ENCODE measurements at places on chromosomes 1 and 21.

- DNase-seq, result peak; percentile 16
Measured at GRCh38 chr1:23168079-23168444, 594 bp downstream of the LUZP1 start.

DNA sequence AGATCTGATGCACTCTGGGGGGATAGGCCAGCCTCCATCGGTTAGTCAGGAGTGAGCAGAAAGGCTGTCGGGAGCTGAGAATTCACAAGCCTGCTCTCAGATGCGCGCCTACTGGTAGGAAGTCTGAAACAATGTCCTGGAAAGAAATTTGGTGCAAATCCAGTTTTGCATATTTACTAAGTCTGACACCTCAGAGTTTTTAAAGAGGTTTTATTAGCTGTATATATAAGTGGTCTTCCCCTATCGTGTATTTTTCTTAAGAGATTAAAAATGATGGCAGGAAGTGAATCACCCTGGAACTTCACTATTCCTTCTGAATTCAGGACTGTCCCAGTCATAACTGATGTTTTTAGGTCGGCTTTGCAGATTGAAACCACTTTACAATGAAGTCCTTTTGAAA is 99.8 kb upstream of the C1orf105 start:
- no peak for DNase-seq

DNA sequence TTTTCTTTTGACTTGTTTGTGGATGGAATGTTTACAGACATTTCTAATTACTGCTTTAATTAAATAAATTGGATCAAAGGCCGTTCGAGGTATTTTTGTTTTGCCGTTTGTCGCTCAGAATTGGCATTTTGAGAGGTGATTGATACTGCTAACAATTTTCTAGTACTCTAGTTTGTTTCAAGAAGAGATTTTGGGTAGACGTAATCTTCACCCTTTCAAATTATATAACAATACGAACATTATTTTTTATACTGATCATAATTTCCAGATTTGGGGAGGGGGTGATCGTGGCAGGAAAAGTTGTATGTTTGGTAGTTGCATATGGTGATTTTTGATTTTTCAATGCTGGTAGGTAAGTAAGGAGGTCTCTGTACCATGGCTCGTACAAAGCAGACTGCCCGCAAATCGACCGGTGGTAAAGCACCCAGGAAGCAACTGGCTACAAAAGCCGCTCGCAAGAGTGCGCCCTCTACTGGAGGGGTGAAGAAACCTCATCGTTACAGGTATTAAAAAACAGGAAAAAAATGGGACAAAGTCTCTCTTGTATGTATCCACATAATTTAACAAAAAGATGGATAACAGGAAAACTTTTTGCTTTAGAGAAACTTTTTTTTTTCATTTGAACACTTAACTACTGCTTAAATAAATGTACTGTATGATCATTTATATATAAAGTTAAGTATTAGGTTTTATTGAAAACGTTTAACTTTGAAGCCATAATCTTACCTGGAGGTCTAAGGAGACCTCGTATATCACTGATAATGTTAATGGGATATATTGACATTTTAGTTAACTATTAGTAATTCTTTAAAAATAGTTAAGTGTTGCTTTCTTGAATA is 1.7 kb downstream of the H3-3A start:
- no peak for DNase-seq

DNA sequence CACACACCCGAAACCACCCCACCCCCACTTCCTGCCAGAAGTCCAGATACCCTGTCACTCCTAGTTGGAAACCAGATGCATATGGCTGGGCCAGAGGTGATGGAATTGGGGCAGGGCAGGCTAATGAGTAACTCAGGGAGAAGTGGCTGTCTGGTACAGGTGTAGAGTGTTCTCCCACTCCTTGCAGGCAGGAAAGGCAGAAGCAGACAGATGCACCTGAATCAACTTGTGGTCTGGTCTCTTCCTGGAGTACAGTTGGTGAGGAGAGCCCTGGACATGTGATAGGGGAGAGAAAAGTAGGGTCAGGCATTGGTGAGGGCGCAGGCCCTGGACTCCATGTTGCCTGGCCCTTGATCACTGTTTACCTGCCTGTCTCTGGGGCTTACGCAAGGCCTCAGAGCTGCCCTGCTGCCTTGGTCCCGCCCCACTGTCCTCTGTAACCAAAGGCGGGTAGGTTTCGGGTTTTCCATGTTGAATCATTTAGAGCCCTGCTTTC is 2.5 kb downstream of the CGN start:
- no peak for DNase-seq

- no peak for DNase-seq
Measured at GRCh38 chr1:1806890-1807289, 28.6 kb upstream of the NADK start.

DNA sequence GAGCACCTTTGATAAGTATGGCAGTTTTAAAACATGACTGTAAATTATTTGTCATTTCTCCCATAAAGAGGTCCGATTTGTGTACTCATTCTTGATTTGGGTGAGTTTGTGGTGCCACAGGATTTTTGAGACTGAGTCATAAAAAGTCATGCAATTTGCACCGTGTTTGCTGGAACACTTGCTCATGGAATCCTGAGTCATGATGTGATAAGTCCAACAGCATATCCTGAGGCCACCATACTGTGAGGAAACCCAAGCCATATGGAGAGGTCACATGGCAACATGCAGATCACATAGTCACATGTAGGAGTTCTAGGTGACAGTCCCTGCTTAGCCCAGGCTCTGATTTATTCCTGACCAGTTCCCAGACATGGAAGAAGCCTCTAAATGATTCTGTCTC is 40.8 kb upstream of the PRRX1 start:
- DNase-seq, result no peak

DNA sequence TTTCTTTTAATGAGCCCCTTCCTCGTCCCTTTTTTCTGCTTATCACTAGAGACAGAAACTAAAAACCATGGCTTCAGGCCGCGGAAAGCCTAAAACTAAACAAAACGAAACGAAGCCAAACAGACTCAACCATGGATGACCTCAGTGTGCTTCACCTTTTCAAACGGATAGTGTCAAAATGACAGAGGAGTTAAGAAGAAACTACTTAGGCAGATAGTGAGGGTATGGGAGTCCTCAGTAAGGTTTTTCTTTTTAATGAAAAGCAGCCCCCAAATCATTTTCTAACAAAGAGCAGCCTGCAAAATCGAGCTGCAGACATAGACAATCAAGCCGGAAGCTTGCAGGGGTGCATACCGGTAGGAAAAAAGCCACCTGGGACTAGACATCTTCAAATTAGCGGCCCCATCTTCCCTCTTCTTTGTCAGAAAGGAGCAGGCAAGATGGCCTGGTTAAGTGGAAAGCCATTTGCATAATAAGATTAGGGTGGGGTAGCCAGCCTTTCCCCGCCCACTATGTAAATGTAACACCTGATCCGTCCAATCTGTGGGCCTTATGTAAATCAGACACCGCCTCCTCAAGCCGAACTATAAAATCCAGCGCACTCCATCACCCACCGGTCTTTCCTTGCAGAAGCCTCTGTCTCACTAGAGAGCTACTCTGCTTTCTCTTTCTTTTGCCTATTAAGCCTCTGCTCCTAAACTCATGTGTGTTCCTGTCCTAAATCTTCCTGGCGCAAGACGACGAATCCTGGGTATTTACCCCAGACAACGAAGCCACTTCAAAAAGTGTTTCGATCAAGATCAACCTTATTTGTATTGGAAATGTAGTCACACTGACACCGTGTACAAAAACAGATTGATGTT is 6.2 kb upstream of the ERO1B start:
- DNase-seq, result no peak

DNA sequence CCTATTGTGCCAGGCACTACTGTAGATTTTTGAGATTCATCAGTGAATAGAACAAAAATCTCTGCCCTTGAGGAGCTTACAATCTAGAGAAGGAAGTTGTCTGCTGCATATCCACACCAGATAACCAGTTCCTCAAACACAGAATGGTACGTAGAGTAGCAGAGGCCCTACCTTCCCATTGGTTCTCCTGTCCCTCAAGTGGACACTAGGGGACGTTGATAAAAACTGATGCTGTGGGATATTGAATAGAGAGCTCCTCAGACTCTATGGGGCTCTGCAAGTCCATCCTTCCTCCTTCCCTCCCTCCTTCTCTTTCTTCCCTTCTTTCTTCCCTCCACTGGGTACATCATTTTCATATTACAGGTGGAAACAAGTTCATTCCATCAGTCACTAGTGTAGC is 371.3 kb downstream of the PBX1 start:
- no peak for DNase-seq

- no peak for DNase-seq
Measured at GRCh38 chr1:231629132-231629531, 2.5 kb downstream of the DISC1 start.

GRCh38 chr21:40461008-40461407 is 385.9 kb downstream of the DSCAM start:
- no peak for DNase-seq

DNA sequence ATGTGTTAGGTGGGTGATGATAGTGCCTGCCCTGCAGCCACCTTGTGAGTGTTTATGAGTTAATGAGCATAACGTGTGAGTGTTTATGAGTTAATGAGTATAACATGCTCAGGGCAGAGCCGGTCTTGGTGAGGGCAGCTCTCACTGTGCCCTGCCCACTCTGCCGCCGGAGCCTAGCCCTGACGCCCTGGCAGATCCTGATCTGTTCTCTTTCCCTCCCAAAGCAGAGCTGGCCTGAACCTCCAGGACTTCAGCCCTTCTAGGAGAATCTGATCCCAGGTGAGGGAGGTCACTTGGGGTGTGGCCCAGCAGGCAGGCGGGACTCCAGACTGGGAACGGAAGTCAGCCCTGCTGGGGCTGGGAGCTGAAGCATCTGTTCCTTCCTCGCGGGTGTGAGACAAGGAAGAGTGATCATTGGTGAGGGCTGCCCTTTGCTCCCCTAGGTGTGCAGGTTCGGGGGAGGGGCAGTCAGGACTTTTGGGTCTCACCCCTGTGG is 5.7 kb downstream of the FBLIM1 start:
- DNase-seq, result no peak

- no peak for DNase-seq
Measured at GRCh38 chr1:160460214-160460642, 59.9 kb downstream of the VANGL2 start.

DNA sequence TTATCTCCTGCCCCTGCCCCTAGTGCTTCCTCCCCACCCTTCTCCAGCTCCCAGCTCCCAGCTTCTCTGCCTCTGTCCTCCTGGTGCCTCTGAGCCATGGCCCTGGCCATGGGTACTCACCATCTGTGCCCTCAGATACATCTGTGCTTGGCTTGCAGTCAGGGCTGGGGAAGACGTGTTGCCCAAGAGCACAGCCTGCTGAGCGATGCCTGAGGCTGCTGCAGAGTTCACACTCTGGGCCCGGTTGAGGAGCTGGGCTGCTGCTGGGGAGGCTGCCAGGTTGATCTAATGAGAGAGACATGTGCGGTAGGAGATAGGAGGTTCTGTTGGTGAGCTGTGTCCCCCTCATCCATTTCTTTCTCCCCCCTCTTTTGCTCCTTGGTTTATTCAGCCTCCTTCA is 49.4 kb upstream of the A3GALT2 start:
- no peak for DNase-seq

- DNase-seq, result no peak
Measured at GRCh38 chr1:101026430-101026788, 825 bp upstream of the DPH5 start.

GRCh38 chr1:31396633-31397351 is 16.2 kb upstream of the SERINC2 start:
- DNase-seq, result no peak

- no peak for DNase-seq
Measured at GRCh38 chr1:99397029-99397428, 132.7 kb downstream of the PLPPR4 start.

DNA sequence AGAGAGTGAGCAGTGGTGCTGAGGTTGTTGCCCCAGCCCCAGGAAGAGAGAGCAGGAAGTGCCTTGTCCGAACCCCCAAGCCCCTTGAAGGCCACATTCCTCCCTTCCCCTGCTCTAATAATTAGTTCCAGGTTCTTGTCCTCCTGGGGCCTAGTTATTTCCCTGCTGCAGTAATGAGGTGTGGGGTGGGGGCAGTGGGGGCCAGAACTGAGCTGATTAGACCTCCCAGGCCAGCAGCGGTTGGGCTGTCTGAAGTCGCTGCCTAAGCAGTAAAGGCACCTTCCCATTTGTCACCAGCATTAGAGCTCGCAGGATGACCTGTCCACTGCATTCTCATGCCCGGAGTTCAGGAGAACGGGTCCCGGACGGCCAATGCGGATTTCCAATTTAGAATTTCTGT is 186.5 kb upstream of the CSF3R start:
- DNase-seq, result no peak

DNA sequence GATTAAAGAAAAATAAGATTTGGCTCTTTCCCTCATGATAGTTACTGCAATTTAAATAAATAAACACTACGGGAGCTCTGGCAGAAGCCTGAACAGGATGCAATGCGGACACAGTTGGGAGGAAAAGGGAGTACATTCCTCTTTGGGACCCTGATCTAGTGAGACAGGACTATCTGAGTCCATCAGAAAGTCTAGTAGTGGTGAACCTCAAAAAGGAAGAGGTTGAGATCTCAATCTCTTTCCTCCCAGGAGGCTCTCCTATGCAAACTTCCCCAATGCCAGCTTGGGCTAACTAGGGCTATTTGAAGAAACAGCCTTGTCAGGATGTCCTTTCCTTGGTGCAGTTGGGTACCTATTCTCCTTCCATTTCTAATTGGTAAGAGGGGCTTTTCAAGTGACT is 4.9 kb upstream of the ABCD3 start:
- no peak for DNase-seq

DNA sequence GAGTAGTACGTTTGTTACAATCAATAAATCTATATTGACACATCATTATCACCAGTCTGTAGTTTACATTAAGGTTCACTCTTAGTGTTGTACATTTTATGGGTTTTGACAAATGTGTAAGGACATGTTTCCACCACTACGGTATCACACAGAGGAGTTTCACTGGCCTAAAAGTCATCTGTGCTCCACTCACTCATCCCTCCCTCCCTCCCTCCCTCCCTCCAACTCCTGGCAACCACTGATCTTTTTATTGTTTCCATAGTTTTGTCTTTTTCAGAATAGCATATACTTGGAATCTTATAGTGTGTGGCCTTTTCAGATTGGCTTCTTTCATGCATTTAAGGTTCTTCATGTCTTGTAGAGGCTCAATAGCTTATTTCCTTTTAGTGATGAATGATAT is 44.1 kb upstream of the RHOU start:
- DNase-seq, result no peak

GRCh38 chr1:67257173-67257535 is 50.5 kb upstream of the IL12RB2 start:
- no peak for DNase-seq

GRCh38 chr1:96340686-96341085 is 380.9 kb upstream of the PTBP2 start:
- no peak for DNase-seq

- no peak for DNase-seq
Measured at GRCh38 chr1:43547538-43548072, 16.9 kb downstream of the PTPRF start.

- no peak for DNase-seq
Measured at GRCh38 chr1:201191653-201192260, 1.1 kb downstream of the IGFN1 start.

DNA sequence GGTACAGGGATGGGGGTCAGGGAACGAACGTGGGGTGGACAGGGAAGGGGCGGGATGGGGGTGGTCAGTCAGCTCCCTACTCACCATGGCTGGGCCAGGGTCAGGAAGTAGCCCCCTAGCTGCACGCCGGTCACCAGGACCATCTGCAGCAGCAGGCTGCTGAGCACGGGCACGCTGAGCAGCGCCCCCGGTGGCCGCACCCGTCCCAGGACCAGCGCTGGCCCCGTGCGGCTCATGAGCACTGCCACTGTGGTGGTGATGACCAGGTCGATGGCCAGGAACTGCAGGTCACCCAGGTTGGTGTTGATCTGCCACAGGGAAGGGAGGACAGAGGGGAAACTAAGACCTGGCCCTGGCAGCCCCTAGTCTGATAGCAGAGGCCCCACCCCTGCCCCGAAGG is 6.5 kb upstream of the MFAP2 start:
- no peak for DNase-seq

Data from T follicular helper cell (primary cell).